ENCODE measurements at places on chromosomes 2 and 18.

DNA sequence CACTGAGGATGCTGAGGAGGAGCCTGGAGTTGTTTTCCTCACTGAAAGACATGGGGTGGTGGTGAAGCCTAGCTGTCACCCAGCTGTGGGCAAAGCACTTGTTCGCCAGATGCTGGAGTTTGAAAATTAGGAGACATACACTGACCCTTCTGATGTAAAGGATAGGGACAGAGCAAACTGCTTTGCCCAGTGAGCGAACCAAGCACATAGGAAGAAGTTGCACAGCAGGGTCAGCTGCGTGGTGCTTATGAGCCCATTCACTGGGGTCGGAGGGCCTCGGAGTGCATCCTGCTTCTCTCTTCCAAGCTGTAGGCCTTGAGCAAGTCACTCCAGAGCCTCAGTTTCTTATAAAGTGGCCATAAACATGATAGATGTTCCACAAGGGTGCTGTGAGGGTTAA lies 50.9 kb downstream of the HK2 start:
- DNase-seq = no peak

DNA sequence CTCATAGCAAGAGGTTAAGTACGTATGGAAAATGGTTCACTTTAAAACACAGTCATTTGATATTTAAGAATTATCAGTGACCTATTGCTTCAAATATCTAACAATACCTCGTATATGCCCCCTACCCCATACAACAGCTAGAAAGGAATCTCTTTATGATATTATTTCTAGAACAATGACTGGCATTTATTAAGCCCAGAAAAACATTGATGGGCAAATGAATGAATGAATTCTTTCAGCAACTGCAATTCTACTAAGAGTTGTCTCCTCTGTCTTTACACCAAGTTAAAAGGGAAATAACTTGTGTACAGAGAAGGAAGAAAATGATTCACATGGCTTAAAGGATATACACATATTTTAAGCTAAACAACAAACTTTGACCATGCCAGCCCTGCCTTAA lies 384.7 kb downstream of the ERBB4 start:
- no peak for DNase-seq

DNA sequence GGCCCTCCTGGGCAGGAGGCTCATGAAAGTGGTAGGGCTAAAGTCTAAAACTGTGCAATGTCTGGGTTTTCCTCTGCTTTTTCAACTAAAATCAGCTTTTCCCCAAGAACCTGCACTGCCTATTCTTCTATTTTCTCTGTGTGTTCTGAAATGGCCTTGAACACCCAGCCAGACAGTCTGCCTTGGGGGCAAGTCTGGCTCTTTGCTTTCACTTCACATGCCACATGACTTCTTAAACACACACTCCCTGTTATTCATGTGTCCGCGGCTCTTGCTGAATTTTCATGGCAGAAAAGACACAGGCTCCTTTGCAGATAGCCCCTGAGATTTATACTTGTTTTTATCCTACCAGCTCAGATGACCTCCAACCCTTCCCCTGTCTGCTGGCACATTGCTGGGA lies 10.6 kb upstream of the RPIA start:
- DNase-seq = no peak

DNA sequence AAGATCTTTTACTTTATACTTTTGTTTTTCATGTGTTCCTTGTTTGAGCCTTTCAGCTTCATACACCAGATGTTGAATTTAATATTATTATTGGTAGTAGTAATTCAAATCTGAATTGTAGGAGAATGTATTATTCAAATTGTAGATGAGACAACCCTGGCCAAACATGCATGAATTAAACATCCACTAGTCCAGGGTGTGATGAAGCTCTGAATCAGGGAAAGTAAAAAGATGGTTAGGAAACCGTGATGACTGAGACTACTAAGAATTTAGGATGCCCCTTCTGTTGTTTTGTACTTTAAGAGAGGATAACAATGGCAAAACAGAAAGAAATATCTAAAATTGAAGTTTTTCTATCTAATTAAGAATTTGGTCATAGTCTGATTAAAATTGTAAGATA lies 227.8 kb upstream of the CDH2 start:
- DNase-seq = no peak

- DNase-seq = no peak
Observed at GRCh38 chr2:54859997-54860701, 136.7 kb downstream of the EML6 start.

- DNase-seq = no peak
Observed at GRCh38 chr18:13389491-13390131, 171.1 kb downstream of the LDLRAD4 start.

DNA sequence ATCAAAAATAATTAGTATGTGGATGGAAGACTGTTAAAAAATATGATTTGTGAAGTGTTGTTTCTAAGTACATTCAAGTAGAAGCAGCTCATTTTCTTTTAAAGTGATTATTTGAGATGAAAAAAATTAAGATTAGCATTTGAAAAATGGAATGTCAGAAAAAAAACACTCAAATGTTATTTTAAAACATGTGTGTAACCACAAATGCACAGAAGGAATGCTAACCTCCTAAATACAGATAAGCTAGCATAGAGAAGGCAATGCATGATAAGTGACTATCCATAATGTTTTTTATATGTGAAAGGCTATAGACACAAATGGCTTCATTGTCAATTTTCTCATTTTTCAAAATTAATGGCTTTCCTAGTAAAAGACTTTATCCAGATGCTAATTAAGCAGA lies 198.9 kb downstream of the NYAP2 start:
- no peak for DNase-seq

GRCh38 chr18:30132959-30133358 lies 909.6 kb downstream of the DSC3 start:
- no peak for DNase-seq

- DNase-seq = no peak
Observed at GRCh38 chr2:53670331-53670730, 97.3 kb upstream of the CHAC2 start.

DNA sequence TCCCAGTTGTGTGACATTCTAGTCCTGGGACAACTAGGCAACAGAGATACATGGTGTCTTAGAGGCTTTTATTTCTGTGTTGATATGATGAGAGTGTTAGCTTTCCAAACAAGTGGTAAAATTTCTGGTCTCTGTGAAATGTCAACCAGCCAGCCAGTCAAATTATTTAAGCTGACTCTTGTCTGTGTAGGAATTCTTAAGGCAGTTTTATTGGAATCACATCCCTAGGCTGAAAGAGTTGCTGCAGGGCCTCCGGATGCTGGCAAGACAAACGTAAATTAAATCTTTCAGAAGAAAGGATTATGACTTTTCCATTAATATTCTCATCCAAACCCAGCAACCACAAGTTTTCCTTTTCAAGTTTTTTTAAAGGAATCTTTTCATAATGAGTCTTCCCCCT lies 44.6 kb downstream of the SERPINB7 start:
- DNase-seq = no peak

DNA sequence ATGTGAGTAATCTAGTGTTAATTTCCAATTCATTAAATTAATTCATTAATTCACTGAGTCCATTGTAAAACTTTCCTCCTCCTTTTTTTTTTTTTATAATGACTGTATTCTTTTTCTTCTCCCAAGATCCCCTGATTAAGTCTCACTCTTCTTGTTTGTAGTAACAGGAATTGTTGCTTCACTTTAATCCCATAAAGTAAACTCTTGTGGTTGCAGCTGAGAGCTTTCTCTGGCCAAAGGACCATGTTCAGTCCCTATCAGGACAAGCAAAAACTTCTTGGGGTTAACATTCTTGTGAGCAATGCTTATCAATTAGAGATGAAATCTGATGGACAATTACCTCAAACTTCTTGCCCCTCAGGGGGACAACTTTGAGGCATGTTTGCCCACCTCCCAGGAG lies 400.2 kb upstream of the SPHKAP start:
- no peak for DNase-seq

DNA sequence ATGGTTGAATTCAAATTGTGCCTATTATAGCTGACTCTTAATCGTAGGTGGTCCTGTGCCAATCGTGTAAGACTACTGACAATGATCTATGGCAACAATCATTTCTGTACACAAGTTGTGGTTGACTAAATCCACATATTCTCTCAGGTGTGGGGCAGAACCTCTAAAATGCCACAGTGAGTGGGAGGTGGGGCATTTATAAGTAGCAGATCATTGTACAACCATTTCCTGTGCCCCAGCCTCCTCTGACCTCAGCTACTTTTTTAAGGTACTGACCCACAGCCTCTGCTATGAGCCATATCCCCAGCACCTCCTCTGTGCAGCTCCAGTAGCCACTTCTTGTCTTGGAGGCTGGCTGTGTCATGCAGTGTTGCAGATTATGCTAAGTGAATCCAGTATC lies 48.6 kb upstream of the RAPH1 start:
- DNase-seq = no peak

All from activated CD4-positive, CD25-positive, alpha-beta regulatory T cell (primary cell).